ACHN (cell line): ENCODE measurements at places on chromosomes 4 and X.

GRCh38 chr4:148067301-148067916 is 335.5 kb downstream of the ARHGAP10 start:
- no peak for DNase-seq

GRCh38 chr4:180564026-180564425 is 1679.2 kb upstream of the TENM3 start:
- no peak for DNase-seq

DNA sequence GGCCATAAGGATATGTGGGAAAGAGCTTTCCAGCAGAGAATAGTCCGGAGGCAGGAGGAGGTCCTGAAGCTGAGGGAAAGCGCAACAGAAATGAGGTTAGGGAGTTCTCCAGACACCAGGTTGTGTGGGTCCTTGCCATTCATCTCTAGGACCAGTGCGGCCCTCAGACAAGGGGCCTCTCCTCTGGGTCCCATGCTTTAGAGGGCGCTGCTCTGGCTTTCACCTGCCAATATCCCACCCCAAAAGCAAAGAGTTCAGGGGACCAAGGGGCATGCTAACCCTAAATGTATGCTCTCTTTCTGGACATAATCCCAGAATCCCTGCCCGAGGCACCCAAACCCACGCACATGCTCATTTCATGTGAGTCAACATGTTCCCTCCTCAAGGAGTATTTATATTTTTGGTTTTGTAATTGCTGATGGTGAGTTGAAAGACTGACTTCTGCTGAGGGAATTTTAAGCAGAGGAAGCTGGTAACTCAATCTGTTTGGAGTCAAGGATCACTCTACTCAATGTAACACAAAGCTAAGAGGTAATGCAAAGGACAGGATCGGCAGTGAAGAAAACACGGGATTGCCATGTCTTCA is 14.8 kb downstream of the RPL34 start:
- DNase-seq = no peak

GRCh38 chr4:185020863-185021761 is 2.8 kb downstream of the HELT start:
- no peak for DNase-seq

GRCh38 chr4:37397505-37397904 is 153.0 kb downstream of the NWD2 start:
- no peak for DNase-seq

GRCh38 chrX:69158166-69158980 is 6.9 kb downstream of the PJA1 start:
- peak; percentile 64 for DNase-seq

- DNase-seq = no peak
Observed at GRCh38 chr4:45910511-45910910, 213.3 kb downstream of the GABRG1 start.

DNA sequence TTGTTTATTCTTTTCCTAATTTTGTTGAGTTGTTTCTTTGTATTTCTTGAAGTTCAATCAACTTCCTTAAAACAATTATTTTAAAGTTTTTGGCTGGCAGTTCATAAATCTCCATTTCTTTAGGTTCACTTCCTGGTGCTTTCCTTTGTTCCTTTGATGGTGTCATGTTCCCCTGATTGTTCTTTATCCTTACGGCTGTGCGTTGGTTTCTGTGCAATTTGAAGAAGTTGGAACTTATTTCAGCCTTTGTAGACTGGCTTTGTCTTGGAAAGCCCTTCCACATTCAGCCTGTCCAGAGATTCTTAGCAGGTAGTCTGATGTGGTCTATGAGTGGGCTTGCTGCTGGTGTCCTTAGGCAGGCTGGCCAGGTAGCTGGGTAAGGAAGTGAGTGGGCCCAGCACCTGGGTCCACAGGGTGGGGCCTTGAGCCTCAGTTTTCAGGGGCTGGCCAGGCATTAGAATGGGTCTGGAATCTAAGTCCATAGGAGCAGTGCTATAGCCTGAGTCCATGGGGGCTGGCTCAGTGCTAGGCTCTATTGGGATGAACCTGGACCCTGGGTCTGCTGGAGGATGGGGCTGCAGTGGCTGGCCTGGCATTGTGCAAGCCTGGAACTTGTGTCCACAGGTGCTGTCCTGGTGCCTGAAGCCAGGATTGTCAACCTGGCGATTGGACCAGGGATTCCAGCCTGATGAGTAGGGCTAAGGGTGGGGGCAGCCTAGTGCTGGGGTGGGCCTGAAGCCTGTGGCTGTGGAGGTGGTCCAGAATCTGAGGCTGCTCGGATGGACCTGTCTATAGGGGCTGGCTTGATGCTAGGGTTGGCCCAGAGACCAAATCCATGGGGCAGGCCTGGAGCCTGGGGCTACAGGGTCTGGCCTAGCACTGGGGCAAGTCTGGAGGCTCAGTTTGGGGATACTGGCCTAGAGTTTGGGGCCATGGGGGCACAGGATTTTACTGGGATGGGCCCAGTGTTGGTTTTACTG is 152.4 kb downstream of the STAG2 start:
- DNase-seq = no peak

DNA sequence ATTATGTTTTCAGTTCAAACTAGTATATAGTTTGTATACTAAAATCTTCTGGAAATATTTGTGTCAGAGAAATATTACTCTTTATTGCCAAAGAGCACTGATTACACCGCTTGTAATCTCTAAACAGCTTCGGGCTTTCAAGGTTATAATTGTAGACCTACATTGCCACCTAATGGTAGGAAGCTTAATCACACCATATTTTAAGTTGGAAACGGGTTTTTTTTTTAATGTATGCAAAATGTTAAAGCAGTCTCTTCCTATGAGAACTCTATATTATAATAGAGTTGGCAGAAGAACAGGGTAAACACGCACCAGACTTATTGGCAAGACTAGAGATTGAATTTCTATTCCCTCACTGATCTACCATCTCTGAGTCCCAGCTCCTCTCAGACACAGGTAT is 19.5 kb upstream of the NFXL1 start:
- DNase-seq = peak; percentile 49

GRCh38 chr4:99946356-99947189 is at the start of gene DNAJB14:
DNAJB14 (minus strand) TSS chr4:99946618; CDS start chr4:99946571, 47 bp downstream.
- peak; percentile 78 for DNase-seq

DNA sequence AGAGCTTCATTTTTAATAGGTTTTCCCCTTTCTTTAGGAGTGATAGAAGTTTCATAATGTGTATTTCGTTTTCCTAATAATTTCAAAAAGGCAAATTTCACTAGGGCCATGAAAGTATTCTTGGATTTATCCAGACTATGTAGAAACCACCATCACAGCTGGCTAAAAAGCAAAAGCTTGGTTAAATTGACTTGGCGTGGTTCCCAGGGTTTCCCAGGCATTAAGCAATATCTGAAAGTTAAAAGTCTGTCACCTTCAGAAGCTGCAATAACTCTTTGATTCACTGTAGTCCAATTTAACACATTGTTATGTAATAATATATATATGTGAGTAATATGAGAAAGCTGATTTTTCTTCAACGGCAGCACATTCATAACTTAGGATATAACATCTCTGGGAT is 38.3 kb downstream of the NDNF start:
- no peak for DNase-seq

DNA sequence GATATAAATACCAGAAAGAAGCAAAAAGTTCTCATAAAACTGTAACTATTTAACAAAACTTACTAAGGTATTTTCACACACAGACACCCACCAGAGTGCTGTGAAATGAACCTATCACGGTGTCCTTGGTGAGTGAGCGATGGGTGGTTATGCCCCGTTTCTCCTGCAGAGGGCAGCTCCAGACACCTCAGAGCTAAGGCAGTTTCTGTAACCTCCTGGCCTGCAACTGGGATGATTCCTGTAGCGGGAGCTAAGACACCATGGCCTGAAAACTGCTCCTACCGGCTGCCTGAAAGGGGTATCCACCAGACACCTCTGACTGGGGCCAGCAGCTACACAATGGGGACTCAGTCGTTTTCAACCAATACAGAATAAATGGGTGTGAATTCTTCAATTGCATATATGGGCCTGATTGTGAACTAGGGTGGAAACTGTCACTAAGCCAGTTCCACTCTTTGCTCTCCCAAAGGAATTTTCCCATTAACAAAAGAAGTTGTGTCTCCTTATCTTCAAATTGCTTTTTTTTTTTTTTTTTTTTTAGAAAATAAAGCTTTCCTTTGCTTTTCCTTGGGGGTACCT is 2375.8 kb upstream of the TENM3 start:
- peak; percentile 66 for DNase-seq

- no peak for DNase-seq
Observed at GRCh38 chr4:68109868-68110267, 19.8 kb downstream of the TMPRSS11F start.

DNA sequence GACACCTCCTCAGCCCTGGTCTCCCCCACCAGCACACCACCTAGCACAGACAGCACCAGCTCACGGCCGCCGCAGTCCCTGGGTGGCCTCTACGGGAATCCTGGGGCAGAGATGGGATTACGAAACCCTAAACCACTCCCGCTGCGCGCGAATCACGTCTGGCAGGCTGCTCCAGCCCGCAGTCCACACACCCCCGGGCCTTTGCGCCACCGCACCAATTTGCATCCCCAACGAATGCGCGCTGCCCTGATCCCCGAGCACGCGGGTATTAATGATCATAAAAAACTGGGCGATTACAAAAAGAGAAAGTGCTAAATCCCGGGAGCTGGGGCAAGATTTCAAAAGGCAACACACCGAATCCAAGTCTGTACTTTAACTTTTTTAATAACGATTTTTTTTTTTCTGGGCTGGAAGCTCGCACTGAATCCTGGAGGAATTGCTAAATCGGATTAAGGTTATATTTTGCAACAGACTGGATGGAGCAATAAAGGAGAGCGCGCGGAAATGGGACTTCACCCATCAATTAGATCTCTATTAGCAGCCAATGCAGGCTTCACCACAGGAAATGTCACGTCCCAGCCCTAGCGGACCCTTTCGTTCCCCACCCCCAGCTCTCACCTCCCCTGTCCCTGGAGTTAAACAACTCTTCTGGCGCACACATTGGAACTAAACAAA is 69.8 kb upstream of the TMEM33 start:
- DNase-seq = no peak

- DNase-seq = peak; percentile 54
Observed at GRCh38 chrX:139831675-139832456, 101.0 kb downstream of the ATP11C start.

- no peak for DNase-seq
Observed at GRCh38 chr4:67291644-67292043, 253.7 kb downstream of the CENPC start.

DNA sequence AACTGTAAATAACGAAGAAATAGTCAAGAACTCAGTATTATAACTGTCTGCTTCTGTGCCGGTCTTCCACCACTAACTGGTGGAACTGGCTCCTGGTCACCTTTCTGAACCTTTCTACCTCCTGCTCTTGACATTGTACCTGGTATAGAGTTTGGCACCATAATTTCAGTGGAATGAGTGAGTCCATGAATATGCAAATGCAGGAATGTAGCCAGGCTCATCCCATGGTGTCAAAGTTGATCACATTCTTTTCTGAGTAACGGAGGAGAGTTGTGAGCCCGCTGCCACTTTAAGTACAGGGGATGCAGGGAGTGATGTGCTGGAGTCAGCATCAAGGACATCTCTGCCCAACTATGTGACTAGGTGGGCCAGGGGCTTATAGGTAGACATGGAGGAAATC is 207.9 kb upstream of the HS3ST1 start:
- DNase-seq = no peak

DNA sequence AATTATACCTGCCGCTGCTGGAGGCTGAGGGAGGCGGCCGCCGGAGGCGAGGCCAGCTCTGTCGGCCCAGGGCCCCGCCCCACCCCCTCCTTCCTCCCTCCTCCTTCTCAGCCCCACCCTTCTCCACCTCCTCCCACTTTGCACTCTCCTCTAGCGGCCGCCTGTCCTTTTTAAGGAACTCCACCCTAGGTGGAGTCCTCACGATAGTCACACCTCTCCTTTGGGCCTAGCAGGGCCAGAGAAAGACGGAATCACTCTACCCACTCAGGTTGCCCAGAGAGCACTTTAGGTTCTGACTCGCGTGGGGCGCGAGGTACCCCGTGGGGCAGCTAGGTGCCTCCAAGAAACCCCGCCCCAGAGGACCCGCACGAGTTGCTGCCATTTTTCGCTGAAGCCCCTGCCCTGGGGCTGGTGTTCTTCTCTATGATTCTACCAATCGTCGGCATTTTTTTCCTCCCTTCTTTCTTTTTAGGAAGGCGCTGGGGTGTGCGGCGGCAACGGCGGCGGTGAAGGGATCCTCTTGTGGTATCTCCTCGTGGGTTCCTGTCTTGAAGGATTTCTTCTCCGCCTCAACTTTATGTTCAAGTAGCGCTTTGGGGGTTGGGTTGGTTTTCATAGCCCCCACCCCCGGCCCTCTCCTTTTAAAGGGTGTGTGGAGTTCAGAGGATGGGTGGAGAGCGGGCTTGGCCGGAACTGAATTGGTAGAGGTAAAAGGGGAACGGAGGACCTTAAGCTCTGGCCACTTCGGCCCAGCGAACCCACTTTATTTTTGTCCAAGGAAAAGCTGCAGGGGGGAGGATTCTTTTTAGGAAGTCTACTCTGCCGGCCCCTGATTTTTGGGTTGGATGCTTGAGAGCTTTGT is at the start of gene KLF8:
Gene KLF8 (plus strand): TSS at position 136 of the 862 bp plus-strand sequence. CDS start 979 bp downstream, outside the sequence.
- peak; percentile 40 for DNase-seq

GRCh38 chr4:165541851-165542459 is 163.1 kb downstream of the CPE start:
- DNase-seq = no peak

- DNase-seq = no peak
Observed at GRCh38 chr4:172287117-172287516, 473.9 kb downstream of the GALNTL6 start.

GRCh38 chr4:143344774-143345173 is 8.1 kb downstream of the GAB1 start:
- DNase-seq = no peak

- no peak for DNase-seq
Observed at GRCh38 chr4:24722026-24722568, 73.3 kb upstream of the SOD3 start.

- no peak for DNase-seq
Observed at GRCh38 chrX:118117741-118118140, 1.1 kb upstream of the KLHL13 start.

GRCh38 chr4:145101091-145101490 is 3.0 kb downstream of the ABCE1 start:
- DNase-seq = no peak

GRCh38 chr4:143384381-143384994 is 47.8 kb downstream of the GAB1 start:
- DNase-seq = no peak

DNA sequence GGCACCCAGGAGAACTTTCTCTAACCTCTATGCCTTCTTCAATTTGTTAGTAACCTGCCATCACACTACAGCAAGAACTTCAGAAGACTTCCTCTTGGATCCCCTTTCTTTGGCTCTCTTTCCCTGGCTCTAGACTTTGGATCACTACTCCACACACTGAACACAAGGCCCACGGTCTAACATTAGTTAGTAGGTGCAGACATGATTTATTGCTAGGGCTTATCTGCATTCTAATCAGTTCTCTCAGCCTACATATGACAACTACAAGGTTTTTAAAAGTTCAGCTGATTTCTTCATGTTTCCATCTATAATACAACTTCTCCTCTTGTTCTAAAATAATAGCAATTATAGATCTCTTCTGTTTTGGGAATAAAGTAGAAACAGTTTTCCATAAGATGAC is 209.1 kb upstream of the ANXA10 start:
- no peak for DNase-seq

DNA sequence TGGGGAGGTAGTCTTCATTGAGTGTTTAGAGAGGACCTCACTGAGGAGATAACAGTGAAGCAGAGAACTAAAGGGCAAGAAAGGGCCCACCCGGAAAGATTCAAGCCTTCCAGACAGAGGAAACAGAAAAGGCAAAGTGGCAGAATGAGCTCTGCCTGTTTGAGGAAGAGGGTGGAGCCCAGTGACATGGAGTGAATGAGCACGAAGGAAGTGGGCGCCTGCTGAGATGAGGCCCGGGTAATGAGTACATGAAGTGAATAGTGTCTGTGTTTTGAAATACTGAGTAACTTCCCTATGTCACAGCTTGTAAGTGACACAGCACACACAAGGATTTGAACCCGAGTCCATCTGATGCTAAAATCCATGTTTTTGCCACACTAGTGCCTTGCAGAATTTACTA is 32.5 kb upstream of the TLR2 start:
- no peak for DNase-seq
